ENCODE measurements at places on chromosomes 13 and 19.

- peak; percentile 68 for DNase-seq
Observed at GRCh38 chr13:30806784-30807183, 71.4 kb downstream of the ALOX5AP start.

DNA sequence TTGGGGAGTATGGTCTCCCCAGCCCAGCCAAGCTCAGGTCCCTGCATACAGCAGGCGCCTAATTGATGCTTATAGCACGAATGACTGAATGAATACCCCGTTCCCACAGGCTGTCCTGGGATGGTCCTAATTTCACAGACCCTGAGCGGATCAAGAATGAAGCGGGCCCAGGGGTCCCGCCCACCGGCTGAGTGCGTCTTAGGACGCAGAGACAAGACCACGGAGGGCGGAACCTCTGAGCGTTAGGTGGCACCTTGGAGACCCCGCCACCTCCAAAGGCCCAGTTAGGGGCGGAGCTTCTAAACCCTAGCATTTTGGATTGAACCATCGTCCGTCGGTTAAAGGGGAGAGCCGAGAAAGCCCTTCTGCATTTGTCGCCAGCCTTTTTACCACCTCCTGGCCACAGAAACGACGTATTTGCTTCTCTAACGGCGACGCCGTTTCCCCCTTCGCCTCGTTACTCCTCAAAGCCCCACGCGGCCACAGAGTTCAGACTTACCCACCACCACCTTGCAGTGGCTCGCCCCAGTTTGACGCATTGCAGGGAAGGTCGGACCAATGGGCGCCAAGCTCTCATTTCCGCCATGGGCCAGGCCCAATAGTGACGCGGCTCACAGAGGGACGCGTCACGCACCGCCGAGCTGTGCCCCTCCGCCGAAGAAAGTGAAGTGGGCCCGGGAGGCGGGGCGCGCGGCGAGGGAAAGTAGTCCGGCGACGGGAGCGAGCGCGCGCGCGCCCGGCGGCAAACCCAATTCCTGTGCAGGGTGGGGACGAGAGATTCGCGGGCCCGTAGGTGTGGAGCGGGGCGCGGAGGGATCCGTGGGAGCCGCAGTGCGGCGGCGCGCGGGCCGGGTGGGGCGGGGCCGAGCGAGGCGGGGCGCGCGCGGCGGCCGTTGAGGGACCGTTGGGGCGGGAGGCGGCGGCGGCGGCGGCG is 479 bp upstream of the CALM3 start:
- DNase-seq: peak; percentile 97

- no peak for DNase-seq
Observed at GRCh38 chr13:112247471-112248405, 128.4 kb upstream of the SPACA7 start.

GRCh38 chr19:20471431-20471830 is 94.2 kb downstream of the ZNF737 start:
- DNase-seq: no peak

DNA sequence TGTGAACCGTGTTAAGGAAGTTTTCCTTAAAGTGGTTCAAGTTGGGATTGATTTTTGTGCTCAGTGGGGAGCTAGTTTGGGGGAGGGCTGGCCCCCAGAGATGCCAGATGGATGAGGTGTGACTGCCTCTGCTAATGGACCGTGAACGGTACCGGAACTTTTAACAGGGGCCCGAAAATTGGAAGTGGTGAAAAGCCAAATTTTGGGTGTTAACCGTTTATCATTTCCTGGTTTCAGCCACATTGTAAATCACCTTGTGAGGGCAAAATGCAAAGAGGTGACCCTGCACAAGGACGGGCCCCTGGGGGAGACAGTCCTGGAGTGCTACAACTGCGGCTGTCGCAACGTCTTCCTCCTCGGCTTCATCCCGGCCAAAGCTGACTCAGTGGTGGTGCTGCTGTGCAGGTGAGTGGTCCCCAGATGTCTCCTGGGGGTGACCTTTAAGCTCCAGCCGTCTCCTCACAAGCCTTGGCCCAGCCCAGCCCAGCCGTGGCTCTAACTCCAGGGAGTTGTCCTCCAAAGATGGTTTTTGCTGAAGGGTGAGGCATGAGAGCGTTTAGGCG is 18.2 kb downstream of the UPF1 start:
- no peak for DNase-seq

DNA sequence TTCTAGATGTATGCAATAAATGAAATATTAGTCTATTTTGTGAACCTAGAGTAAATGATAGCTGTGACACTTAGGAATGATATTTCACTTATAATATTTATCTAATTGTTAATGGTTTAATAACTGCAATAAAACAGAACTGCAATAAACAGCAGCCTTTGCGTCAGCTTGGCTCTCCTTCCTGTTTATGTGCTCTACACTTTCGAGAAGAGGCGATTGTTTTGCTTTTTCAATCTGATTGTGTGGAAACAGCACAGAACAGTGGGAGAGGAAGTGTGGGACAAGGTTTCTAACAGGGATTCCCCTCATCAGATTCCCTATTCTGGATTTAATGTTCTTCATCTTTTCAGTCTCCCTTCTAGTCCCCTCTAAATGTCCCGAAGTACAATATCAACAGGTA is 17.3 kb upstream of the TRPC4 start:
- DNase-seq: peak; percentile 5

DNA sequence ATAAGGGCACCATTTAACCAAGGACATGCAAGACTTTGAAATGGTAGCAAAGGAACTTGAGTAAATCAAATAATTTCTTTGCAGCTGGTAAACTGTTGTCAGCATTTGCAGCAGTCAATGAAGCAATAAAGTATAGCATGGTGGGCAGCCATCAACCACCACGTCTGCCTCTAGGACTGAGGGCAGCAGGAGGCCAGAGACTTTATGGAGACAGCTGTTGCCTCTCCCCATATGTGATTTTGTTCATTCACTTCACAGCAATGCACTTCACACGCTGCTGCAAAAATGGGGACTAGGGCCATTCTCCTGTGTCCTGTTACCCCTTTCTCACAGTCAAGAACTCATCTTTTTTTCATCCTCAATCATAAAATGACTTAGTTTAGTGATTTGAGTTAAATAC is 51.3 kb upstream of the PCDH9 start:
- DNase-seq: no peak

- DNase-seq: no peak
Observed at GRCh38 chr19:19498255-19498991, 16.9 kb downstream of the TSSK6 start.

GRCh38 chr13:85367887-85368286 is 431.3 kb downstream of the SLITRK6 start:
- peak; percentile 59 for DNase-seq

DNA sequence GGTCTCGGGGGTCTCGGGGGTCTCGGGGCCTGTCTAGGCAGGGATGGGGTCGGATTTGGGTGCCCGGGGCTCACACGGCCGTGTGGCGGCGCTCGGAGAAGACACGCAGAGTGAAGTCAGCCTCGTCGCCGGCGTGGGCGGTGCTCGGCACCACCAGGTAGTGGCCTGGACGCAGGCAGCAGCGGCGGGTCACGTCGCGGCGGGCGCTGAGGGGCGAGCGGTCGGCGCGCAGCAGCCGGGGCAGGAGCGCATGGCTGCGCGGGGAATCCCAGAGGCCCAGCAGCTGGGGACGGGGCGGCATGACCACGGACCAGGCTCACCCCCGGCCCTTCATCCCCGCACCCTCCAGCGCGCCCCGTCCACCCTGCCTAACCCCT is 8.2 kb downstream of the CAPN12 start:
- no peak for DNase-seq

GRCh38 chr13:109500146-109500773 is 286.1 kb downstream of the IRS2 start:
- peak; percentile 59 for DNase-seq

DNA sequence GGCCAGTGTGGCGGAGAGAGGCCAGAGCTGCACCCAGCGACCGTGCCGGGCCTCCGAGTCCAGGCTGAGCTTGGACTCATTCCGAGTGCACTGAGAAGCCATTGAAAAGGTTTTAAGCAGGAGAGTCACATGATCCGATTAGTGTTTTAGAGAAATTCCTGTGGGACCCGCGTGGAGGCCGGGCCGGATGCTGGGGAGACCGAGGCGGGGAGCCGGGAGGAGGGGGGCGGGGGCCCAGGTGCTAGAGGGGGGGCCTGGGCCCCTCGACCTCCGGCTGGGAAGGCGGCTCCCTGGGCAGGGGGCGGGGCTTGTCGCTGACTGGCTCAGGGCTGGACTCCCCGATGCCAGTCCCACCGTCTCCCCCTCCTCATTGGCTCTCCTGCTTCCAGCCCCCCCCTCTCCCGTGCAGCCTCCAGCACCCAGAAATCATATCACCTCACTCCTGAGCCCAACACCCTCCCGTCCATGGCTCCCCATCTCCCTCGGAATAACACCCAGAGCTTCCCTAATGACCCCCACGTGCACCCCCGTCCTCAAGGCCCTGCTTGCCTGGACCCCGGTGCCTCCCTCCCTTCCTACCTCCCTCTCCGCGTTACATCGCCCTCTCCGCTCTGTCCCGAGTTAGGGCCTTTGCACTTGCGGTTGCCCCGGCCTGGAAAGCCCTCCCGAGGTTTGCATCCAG is 5.2 kb upstream of the ZNF579 start:
- peak; percentile 82 for DNase-seq

DNA sequence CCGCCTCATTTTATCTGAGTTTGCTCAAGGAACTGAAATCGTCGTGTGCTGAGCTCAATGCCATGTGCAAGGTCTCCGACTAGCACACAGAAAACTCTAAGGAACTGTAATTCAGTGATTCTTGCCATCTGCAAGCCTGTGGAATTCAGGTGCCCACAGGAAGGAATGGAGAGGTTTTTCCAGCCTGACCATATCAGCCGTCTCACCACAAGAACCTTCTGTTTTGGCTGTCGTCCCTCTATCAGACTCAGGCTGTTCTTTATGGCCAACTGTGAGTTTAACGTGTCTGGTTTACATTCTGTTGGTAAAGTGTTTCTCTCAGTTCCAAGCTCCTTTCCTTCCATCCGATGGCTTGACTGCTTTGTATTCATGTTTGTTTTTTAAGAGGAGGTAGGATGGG is 293.5 kb downstream of the SPRY2 start:
- DNase-seq: peak; percentile 90

GRCh38 chr13:26973946-26974345 is 197.7 kb downstream of the USP12 start:
- no peak for DNase-seq

DNA sequence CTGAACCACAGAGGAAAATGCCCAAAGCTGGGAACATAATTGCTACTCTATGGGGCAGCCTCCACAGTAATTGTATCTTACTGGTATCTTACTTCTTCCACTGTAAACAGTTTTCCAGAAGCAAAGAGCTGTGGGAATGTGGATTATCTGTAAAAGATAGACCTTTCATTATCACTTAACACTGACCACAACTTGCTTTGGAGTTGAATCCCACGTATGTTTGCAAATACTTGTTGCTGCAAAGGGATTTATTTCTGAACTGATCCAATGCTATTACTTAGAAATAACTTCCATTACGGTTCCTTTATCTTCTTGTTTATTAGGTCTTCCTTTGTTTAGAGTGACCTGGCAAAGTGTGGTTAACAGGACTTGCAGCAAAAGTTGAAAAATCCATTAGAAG is 218.1 kb downstream of the KCTD12 start:
- peak; percentile 88 for DNase-seq

DNA sequence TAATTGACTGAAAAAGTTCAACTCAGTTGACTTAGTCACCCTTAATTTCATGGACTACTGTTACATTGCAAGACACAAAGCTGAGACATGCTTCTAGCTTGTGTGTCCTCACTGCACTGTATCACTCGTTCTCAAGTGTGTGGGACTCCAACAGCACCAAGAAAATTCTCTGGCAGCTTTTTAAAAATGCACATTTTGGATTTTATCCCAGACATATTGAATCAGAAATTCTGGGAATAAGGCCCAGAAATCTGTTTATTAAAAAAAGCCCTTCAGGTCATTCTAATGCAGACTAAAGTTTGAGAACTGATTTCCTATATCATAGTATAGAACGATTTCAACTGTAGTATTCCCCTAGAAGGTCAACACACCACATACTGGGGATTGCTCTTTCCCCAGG is 1485.3 kb downstream of the PCDH9 start:
- DNase-seq: peak; percentile 3

DNA sequence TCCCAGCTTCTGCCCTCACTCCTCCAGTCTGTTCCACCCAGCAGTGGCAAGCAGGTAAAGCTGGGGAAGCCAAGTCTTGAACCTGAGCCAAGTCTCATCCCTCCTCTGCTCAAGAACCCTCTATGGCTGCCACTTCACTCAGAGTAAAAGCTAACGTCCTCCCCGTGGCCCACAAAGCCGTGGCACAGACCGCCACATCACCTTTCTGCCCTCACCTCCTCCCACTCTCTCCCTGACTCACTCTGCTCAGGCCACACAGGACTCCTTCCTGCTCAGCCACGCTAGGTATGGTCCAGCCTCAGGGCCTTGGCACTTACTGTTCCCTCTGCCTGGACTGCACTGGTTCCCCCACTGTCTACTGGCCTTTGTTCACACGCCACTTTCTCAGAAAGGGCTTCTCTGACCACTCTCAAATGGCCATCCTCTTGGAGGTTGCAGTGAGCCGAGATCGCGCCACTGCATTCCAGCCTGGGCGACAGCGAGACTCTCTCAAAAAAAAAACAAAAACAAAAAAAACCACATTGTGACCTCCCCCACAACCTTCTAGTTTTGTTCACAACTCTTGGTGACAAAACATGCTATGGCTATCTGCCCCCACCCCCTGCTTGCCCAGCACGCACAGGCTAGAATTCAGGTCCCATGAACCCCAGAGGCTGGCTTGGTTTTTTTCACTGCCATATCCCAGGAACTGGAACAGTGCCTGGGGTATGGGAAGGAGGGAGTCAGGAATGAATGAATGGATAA is 15.8 kb downstream of the NDUFB7 start:
- DNase-seq: peak; percentile 66

DNA sequence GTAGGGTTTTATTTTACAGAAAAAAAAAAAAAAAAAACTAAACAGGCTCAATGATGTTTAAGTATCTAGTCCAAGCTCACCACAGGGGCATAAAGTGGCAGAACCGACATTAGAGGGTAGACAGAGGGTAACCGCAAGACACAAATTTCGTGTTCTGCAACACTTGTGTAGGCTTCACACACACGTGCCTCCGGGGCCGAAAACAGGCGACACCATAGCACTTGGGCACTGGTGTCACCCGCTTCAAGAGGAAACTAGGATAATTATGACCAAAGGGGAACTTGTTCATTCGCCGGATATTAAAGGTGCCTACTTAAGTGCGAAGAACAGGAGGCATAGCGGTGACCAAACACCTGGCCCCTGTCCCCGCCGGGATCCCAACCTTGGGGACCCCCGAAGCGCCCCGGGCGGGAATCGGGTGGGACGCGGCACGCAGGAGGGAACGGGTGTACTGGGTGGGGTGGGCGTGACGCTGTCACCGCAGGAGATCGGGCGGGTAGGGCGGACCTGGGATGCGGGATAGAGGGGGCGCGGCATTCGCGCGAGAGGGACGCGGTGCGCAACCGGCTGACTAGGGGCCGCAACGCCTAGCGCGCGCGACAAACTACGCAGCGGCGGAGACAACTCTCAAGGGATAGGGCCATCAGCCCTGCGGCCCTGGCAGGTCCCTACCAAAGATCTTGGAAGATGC is 558 bp downstream of the MZT1 start:
- no peak for DNase-seq

- peak; percentile 11 for DNase-seq
Observed at GRCh38 chr13:89688918-89689317, 1658.6 kb upstream of the MIR17HG start.

- no peak for DNase-seq
Observed at GRCh38 chr13:26873386-26873698, 112.8 kb upstream of the GPR12 start.

Data from amniotic epithelial cell (primary cell).